ENCODE measurements at places on chromosomes 7 and 10.

GRCh38 chr7:50962962-50963374, 180.3 kb upstream of the GRB10 start:
- no peaks in the 10 kb centered on the region for H3K36me3 ChIP-seq
- DNase-seq: no peak
- H3K4me1 ChIP-seq: no peaks in the 10 kb centered on the region
- no peak overlapping the region for H3K27ac ChIP-seq
- no peak overlapping the region for H3K4me3 ChIP-seq

DNA sequence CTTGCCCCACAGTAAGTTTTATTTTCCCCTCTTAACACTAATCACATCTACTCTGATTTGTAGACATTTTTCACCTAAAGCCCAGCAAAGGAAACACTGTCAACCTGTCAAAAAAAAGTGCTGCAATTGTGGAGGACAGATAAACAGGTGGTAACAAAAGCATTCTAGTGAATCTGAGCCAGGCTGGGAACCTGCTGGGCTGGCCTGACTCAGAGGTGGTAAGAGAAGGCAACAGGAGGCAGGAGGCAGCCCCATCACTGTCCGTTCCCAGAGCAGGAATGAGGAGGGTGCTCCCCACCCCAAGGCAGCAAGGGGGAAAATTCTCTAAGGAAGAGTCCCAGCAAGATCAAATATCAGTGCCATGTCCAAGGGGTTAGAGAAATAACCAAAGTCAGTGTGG, 19.5 kb upstream of the HERPUD2 start:
- H3K27me3 ChIP-seq: no peaks in the 10 kb centered on the region
- H3K4me3 ChIP-seq: no peak overlapping the region
- H3K27ac ChIP-seq: no peak overlapping the region
- no peak for DNase-seq

GRCh38 chr10:132904181-132904813, 38.1 kb downstream of the CFAP46 start:
- H3K4me3 ChIP-seq: no peak overlapping the region
- H3K27ac ChIP-seq: no peak overlapping the region
- no peaks in the 10 kb centered on the region for H3K36me3 ChIP-seq
- no peaks in the 10 kb centered on the region for H3K4me1 ChIP-seq

GRCh38 chr7:124992851-124993562, 63.4 kb upstream of the POT1 start:
- no peaks in the 10 kb centered on the region for H3K27me3 ChIP-seq
- H3K4me1 ChIP-seq: no peaks in the 10 kb centered on the region
- no peak overlapping the region for H3K27ac ChIP-seq

- no peaks in the 10 kb centered on the region for H3K27me3 ChIP-seq
- no peaks in the 10 kb centered on the region for H3K36me3 ChIP-seq
- no peak overlapping the region for H3K27ac ChIP-seq
- no peak overlapping the region for H3K4me3 ChIP-seq
- H3K4me1 ChIP-seq: no peaks in the 10 kb centered on the region
Measured at GRCh38 chr10:59825932-59826331, 72.7 kb upstream of the MRLN start.

GRCh38 chr10:6918305-6918704, 338.2 kb upstream of the PRKCQ start:
- no peak overlapping the region for H3K4me3 ChIP-seq
- DNase-seq: no peak
- no peaks in the 10 kb centered on the region for H3K27me3 ChIP-seq
- no peaks in the 10 kb centered on the region for H3K36me3 ChIP-seq
- H3K27ac ChIP-seq: no peak overlapping the region

GRCh38 chr7:30244340-30244739, 40.1 kb upstream of the ZNRF2 start:
- H3K27ac ChIP-seq: no peak overlapping the region
- H3K36me3 ChIP-seq: no peaks in the 10 kb centered on the region
- no peaks in the 10 kb centered on the region for H3K27me3 ChIP-seq
- H3K4me3 ChIP-seq: no peak overlapping the region

- DNase-seq: no peak
- H3K4me1 ChIP-seq: no peaks in the 10 kb centered on the region
- H3K27ac ChIP-seq: no peak overlapping the region
- no peaks in the 10 kb centered on the region for H3K27me3 ChIP-seq
- H3K36me3 ChIP-seq: no peaks in the 10 kb centered on the region
- H3K4me3 ChIP-seq: no peak overlapping the region
Measured at GRCh38 chr7:21934808-21935207, 10.9 kb downstream of the CDCA7L start.

GRCh38 chr7:7819442-7820247, 101.2 kb upstream of the RPA3 start:
- H3K27ac ChIP-seq: no peak overlapping the region
- H3K36me3 ChIP-seq: no peaks in the 10 kb centered on the region
- no peak overlapping the region for H3K4me3 ChIP-seq
- H3K4me1 ChIP-seq: no peaks in the 10 kb centered on the region
- no peak for DNase-seq
- no peaks in the 10 kb centered on the region for H3K27me3 ChIP-seq

- no peak overlapping the region for H3K4me3 ChIP-seq
- H3K4me1 ChIP-seq: no peaks in the 10 kb centered on the region
- DNase-seq: no peak
Measured at GRCh38 chr10:77139252-77140160, 498.1 kb downstream of the KCNMA1 start.

GRCh38 chr10:118454211-118454610, 112.1 kb upstream of the FAM204A start:
- no peak overlapping the region for H3K27ac ChIP-seq
- DNase-seq: no peak
- H3K4me1 ChIP-seq: no peaks in the 10 kb centered on the region
- H3K27me3 ChIP-seq: no peaks in the 10 kb centered on the region
- no peak overlapping the region for H3K4me3 ChIP-seq

- H3K4me1 ChIP-seq: no peaks in the 10 kb centered on the region
- no peaks in the 10 kb centered on the region for H3K27me3 ChIP-seq
- no peak for DNase-seq
Measured at GRCh38 chr7:906776-907157, 30.4 kb downstream of the GET4 start.

DNA sequence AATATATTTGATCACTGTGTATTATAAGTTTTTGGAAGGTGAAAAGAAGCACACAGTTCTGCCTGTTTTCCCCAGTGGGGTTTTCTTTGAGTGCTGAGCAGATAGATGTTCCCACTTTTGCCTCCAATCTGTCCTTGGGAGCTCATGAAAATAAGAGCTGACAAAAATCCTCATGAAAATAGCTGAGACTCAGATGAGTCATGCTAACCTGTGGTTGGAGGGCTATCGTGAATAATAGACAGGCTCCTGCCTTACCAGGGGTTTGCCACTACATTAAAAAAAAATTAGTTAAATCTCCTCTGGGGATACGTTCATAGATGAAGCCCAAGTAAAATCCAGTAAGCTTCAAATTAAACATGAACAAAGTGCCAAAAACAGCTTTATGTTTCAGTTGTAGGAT, 10.9 kb upstream of the AOAH start:
- H3K27ac ChIP-seq: no peak overlapping the region
- H3K4me3 ChIP-seq: no peak overlapping the region
- H3K36me3 ChIP-seq: no peaks in the 10 kb centered on the region
- no peaks in the 10 kb centered on the region for H3K27me3 ChIP-seq
- H3K4me1 ChIP-seq: no peaks in the 10 kb centered on the region

GRCh38 chr10:76242956-76243355, 811.5 kb downstream of the LRMDA start:
- H3K4me3 ChIP-seq: no peak overlapping the region
- DNase-seq: no peak
- H3K27me3 ChIP-seq: no peaks in the 10 kb centered on the region
- no peaks in the 10 kb centered on the region for H3K36me3 ChIP-seq
- H3K4me1 ChIP-seq: no peaks in the 10 kb centered on the region
- no peak overlapping the region for H3K27ac ChIP-seq

- no peak for DNase-seq
- no peaks in the 10 kb centered on the region for H3K4me1 ChIP-seq
- H3K36me3 ChIP-seq: no peaks in the 10 kb centered on the region
- H3K4me3 ChIP-seq: no peak overlapping the region
Measured at GRCh38 chr7:73512018-73512780, 9.9 kb downstream of the BAZ1B start.

DNA sequence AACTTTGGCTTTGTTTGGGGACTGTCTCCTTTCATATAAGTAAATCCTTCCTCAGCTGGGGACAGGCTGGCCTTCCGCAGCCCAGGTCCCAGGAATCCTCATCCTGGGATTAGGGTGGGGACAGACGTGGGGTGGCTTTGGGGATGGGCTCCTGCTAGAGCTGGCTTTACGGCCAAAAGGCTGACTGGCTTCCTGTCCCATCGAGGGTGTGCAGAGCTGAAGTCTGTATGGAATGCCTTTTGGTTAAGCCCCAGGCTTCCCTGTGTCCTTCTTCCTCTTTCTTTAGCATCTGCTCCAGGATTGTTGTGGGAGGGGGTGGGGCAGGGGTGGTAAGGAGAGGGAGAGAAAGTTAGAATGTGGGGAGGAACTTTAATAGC, 59.4 kb upstream of the AQP1 start:
- no peak for DNase-seq
- H3K27ac ChIP-seq: peak overlapping the region; percentile 95
- no peaks in the 10 kb centered on the region for H3K36me3 ChIP-seq

DNA sequence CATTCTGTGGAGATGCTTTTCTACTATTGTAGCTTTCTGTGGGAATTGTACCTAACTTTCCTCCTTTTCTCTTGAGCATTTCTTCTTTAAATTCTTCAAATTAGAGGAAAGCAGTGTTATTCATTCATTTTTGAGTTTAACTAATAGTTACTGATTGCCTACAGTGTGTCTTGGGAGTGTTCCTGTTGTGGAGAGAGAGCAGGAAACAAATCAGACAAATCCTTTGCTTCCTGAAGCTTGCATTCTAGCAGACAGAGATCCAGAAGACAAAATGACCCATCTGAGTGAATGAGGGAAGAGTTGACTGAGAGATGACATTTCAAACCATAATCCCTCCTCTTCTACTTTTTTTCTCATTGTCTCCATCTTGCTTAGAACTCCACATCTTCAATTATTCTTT, 170.4 kb downstream of the SUGCT start:
- H3K4me3 ChIP-seq: no peak overlapping the region
- no peak for DNase-seq
- H3K36me3 ChIP-seq: no peaks in the 10 kb centered on the region
- H3K27ac ChIP-seq: no peak overlapping the region

- no peak for DNase-seq
- no peaks in the 10 kb centered on the region for H3K4me1 ChIP-seq
- no peak overlapping the region for H3K27ac ChIP-seq
Measured at GRCh38 chr10:35554036-35554435, 51.1 kb upstream of the GJD4 start.

- no peaks in the 10 kb centered on the region for H3K27me3 ChIP-seq
- H3K36me3 ChIP-seq: no peaks in the 10 kb centered on the region
- no peaks in the 10 kb centered on the region for H3K4me1 ChIP-seq
- H3K27ac ChIP-seq: no peak overlapping the region
Measured at GRCh38 chr7:127504715-127505114, 80.7 kb downstream of the GCC1 start.

DNA sequence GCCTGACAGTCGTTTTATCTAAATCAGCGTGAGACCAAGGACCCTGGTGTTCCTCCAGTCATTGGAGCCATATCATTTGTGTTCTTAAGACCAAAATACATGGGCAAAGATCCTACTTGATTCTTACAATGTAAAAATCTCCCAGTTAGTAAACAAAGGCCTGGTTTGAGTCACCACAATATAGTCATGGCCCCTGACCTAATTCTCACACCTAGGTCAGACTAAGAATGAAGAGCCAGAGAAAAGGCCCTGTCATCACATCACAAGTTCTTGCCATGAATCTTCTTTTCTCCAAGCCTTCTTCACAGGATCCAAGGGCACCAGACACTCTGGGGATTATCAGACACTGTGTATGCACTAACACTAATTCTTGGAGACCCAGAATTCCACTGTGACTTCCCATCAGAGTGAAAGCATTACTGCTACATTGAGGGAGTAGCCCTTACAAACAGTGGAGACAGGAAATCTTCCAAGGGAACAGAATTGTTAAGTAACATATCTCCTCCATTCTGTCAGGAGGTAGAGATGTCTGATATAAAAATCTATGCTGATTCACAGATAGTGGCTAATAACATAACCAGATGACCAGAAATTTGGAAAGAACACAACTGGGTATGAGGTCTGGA, 7.6 kb upstream of the ERVW-1 start:
- H3K4me3 ChIP-seq: no peak overlapping the region
- peaks cover 8% of the 10 kb centered on the region for H3K36me3 ChIP-seq
- no peak for DNase-seq
- no peaks in the 10 kb centered on the region for H3K27me3 ChIP-seq

GRCh38 chr10:119191881-119192280, 13.3 kb upstream of the PRDX3 start:
- DNase-seq: no peak
- no peaks in the 10 kb centered on the region for H3K4me1 ChIP-seq
- no peak overlapping the region for H3K27ac ChIP-seq
- H3K27me3 ChIP-seq: no peaks in the 10 kb centered on the region
- no peaks in the 10 kb centered on the region for H3K36me3 ChIP-seq
- no peak overlapping the region for H3K4me3 ChIP-seq

DNA sequence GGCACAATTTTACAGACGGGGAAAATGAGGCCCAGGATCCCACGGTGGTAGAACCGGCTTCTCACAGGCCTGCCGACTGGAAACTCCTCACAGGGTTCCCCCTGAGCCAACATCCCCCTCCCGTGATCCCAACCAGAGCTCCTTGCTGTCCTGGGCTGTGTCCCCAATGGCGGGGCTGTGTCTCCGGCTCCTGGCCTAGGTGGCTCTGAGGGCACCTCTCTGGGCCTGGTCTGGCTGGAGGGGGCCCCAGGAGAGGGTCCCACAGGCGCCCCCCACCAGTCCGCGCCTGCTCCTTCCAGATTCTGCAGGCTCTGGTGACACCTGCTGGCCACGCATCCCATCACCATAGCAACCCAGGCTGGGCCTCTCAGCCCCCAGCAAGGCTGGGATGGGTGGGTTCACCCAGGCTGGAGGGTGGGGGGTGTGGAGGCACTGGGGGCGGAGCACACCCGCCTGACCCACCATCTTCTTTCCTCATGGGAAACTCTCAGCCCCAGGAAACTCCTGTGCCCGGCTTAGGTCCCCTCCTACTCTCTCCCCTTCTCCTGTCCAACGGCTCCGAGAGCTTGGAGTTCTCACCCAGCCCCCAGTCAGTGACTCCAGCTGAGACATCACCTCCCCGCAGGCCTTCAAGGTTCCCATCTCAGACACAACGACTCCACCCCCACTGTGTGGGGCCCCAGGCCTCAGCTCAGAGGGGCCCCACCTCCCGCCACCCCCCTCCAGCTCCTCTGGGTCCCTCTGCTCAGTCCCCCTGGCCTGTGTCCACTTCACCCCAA, 27.1 kb upstream of the TNRC18 start:
- no peak overlapping the region for H3K27ac ChIP-seq
- no peaks in the 10 kb centered on the region for H3K27me3 ChIP-seq
- no peaks in the 10 kb centered on the region for H3K36me3 ChIP-seq
- no peak for DNase-seq

GRCh38 chr10:57218382-57218781, 857.3 kb upstream of the ZWINT start:
- no peak for DNase-seq
- H3K36me3 ChIP-seq: no peaks in the 10 kb centered on the region
- no peaks in the 10 kb centered on the region for H3K27me3 ChIP-seq

All from breast epithelium (tissue), 4 donors.